ENCODE measurements at places on chromosomes 5 and 9. TPM values are rescaled to one million over a fixed set of nuclear protein-coding genes. Genes with fewer than 3 reads are reported as not detected.

- DNase-seq: peak; percentile 18
Measured at GRCh38 chr5:150209099-150209635, 19.3 kb downstream of the SLC6A7 start.

DNA sequence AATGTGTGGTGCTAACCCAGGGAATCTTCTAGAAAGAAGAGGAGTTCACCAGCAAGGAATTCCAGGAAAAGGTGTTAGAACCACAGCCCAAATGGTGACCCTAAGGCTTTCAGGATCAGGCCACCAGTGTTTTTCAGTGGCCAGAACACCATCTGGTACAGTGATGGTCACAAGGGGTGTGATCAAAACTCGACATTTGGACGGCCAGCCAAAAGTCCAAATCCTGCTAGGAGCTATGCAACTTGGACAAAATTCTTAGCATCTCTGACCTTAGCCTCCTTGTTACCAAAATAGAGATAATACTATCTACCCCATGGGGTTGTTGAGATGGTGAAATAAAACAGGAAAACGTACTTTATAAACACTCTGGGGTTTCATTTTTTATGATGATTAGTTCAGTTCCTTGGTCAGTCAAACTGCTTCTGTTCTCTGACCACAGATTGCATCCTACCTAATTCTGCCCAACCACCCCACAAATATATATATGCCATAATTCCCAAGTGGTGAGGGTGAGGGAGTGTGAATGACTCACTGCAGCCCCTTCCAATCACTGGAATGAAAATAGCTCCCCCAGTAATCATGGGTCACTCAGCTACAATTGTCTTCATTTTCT, 210.3 kb downstream of the CDK5RAP2 start:
- DNase-seq: no peak

The TRIO gene
- total RNA-seq: 196 TPM

The TPPP gene
- total RNA-seq: 2.5 TPM

GRCh38 chr5:132813599-132814502, 749 bp downstream of the SOWAHA start:
- DNase-seq: no peak

The MEIKIN gene
- total RNA-seq: not detected

DNA sequence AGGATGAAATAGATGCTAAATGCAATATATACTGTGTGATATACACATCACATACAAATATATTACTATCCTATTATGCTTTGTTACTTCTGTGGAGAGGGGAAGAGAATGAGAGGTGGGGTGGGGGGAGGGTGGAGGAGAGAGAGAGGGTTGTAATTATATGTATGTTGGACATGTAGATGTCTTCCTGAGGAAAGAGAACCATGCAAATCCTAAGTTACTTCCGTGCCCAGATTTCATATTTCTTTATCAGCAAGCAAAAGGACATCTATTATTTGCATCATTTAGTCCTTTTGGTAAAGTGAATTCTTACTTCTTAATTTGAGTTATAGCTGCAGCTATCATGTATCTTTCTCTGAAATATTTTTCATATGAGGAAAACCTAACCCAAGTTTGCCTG, 187.5 kb downstream of the ADGRV1 start:
- no peak for DNase-seq

GRCh38 chr5:393846-394275, 49.1 kb upstream of the EXOC3 start:
- DNase-seq: no peak

GRCh38 chr5:37308793-37309192, 59.6 kb upstream of the CPLANE1 start:
- no peak for DNase-seq

- no peak for DNase-seq
Measured at GRCh38 chr5:27402828-27403227, 364.4 kb upstream of the CDH9 start.

DNA sequence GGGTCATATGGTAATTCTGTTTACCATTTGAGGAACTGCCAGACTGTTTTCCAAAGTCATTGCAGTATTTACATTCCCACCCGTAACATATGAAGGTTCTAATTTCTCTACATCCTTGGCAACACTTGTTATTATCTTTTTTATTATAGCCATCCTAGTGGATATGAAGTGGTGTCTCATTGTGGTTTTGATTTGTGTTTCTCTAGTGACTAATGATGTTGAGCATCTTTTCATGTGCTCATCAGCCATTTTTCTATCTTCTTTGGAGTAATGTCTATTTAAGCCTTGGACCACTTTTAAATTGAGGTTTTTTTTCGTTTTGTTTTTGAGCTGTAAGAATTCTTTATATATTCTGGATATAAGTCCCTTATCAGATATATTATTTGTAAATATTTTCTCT, 132.8 kb upstream of the RUSC2 start:
- DNase-seq: no peak

GRCh38 chr5:111851631-111852548, 94.9 kb upstream of the NREP start:
- DNase-seq: no peak

DNA sequence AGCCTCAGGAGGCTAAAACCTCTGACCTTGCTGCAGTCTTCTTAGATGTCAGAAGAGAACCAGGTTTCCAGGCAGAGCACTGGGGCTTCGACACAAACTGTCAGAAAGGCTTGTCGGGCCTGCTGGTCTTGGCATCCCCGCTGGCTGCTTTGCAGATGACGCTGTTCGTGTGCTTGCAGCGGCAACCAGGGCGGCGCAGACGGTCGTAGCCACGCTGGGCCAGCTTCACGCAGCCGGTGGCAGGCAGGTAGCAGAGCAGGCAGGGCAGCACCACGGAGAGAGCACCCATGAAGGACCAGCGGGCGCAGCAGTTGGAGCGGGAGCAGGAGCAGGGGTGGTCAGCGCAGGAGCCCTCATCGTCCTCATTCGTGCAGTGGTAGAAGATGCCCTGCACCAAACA, 10.7 kb downstream of the SPRY4 start:
- no peak for DNase-seq

- no peak for DNase-seq
Measured at GRCh38 chr5:55691265-55692105, 20.6 kb downstream of the SLC38A9 start.

DNA sequence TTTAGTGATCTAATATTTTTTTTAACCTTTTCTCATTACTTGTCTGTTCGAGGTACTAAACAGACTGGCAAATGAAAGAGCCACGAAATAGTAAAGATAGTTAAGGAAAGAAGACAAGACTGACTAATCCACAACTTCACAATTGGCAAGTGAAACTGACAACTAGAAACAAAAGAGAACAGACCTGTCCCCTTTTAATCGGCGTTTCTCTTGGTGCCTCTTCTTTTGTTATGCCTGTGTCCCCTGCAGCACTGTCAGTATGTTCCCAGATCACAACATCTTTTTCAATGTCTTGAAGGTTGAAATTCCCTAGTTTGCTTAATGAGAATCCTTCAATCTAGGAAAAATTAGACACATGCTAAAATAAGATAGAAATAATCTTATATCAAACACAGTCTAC, 26.1 kb downstream of the TUT7 start:
- DNase-seq: no peak

The EGFLAM gene
- 3.5 TPM for total RNA-seq

- no peak for DNase-seq
Measured at GRCh38 chr5:179257176-179257682, 88.0 kb downstream of the ADAMTS2 start.

Measured in kidney epithelial cell (primary cell).